SJSA1 (cell line): ENCODE measurements at places on chromosomes 1 and 21.

DNA sequence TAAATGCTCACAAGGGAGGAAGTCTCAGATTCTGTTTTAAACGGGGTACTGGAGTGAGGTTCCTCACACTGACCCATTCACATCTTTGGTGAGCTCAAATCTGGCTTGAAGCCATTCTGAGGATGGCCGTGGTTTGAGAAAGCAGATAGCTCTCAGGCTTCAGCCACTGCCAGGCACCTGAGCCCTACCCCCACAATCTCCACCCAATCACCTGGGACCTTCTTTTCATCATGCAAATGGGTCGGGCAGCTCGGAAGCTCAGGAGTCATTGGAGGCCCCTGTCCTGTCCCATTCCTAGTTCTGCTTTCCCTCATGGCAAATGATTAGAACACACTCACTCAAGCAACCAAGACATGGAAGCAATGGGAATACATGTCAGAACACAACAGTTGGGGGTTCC, 141.4 kb upstream of the ETS2 start:
- DNase-seq, result no peak

DNA sequence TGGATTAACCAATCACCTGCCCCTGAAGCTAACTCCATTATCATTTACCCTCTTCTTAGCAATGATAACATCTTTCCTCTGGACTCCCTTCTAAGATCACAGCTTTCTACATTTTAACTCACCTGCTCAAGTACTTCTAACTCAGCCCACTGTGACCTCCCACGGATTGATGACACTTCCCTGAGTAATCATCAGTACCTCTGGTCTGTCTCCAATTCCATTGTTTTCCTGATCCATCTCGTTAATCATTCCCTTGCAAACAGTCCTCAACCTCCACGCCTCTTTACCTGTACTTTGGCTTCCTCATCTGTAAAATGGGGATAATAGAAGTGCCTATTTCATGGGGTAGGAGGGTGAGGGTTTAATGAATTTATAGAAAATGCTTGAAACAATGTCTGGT, 195.3 kb upstream of the APP start:
- no peak for DNase-seq

DNA sequence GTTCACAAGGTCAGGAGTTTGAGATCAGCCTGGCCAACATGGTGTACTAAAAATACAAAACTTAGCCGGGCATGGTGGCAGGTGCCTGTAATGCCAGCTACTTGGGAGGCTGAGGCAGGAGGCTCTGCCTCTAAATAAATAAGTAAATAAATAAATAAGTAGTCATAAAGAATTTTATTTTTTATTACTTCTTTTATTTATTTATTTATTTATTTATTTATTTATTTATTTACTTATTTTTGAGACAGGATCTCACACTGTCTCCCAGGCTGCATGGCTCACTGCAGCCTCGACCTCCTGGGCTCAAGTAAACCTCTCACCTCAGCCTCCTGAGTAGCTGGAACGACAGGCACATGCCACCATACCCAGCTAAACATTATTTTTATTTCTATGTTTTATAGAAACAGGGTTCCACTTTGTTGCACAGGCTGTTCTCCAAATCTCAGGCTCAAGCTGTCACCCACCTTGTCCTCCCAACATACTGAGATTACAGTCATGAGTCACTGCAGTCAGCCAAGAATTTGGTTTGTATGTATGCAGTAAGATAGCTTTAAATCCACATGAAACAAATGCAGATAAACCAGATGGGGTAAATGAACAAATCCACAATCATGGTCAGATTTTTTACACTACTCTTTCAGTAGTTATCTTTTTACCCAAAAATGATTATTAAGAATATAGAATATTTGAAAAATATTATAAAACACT, 523.3 kb upstream of the RGS18 start:
- no peak for DNase-seq

DNA sequence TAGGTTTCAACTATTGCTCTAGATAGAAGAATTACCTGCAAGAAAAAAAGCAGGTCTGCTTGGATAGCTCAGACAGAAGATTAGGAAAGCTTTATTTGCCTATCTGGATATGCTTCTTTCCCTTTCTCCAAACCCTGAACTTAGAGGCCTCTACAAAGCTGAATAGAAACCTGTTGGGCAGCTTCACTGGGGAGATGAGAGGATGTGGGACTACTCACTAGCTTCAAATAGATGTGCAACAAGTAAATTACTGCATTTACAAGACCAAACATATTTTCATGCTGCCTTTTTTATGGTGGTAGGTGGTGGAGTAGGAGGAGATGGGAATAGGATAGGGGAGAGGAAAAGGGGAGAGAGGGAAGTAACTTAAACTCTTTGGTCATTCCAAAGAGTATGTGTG, 6.4 kb downstream of the CLCA2 start:
- DNase-seq, result no peak

- no peak for DNase-seq
These were observed 63.9 kb upstream of the AK4 start for GRCh38 chr1:65084066-65084465.

DNA sequence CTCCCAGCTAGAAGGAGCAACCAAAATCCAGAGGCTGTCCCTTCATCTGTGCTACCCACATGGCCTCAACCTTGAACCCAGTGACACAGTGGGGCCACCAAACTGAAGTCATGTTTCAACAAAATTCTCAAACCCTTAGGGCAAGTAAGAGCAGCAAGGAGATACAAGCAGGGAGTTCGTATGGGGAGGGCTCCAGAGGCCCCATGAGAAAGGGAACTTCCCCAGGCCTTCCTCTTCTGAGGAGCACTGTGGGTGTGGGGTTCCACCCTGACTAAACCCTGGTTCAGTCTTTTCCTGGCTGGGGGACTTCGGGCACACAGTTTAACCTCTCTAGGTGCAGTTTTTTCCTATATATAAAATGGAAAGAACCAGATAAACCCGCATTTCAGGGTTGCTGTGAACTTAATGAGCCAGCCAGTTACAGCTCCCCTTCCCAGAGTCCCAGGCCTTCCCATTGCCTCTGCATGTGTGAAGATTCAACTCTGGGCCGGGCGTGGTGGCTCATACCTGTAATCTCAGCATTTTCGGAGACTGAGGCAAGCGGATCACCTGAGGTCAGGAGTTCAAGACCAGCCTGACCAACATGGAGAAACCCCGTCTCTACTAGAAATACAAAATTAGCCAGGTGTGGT, 8.0 kb upstream of the THEMIS2 start:
- no peak for DNase-seq
